ENCODE measurements at places on chromosomes 7 and 10.

DNA sequence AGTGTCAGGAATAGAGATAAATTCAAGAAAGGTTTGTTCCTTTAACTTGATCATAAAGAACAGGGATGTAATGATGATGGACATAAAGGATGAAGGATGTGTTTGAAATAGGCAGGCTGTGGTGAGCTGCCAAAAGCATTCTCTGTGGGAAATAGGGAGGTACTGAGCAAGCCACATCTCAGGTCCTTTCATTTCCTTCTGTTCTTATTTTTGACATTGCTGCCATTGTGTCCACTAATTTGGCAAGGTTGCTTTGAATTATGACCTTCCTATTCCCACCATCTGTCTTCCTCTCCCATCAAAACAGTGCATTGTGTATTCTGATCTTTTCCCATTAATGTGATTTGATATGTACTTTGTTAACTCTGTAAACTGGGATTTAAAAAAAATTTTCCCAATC is 9.4 kb downstream of the SCRN1 start:
- no peak for DNase-seq

DNA sequence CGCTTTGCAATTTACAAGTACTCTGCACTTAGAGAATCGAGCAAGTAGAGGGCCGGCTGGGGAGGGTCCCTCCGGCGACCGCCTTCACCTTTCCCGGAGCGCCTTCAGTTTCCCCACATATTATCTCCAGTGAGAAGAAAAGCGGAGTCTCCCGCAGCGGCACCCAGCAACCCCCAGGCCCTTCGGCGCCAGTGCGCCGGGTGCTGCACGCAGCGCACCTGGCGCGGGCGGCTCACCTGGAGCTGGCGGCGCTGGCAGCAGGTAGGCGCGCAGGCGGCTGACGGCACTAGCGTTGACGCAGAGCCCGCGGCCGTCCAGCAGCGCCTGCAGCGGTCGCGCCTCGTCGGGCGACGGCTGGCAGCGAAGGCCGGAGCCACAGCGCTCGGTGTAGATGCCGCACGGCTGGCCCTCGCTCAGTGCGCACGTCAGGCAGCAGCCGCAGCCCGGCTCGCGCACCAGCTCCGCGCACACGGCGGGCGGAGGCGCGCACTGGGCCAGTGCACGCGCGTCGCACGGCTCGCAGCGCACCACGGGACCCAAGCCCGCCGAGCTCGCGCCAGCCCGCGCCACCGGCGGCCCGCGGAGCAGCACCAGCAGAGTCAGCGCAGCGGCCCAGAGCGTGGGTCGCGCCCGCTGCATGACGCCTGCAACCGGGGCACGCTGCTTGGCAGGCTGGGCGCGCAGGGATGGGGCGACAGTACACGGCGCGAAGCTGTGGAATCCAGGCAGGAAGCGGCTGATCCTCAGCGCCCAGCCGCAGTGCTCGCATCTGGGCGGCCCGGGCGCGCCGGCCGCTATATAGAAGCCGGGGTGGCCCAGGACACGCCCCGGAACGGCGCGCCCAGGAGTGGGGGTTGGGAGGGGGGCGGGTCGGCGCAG is at the start of gene IGFBP3:
IGFBP3 (minus strand) TSS at position 771 of the 879 bp plus-strand sequence; CDS start at position 639, 132 bp downstream.
- DNase-seq, result no peak

DNA sequence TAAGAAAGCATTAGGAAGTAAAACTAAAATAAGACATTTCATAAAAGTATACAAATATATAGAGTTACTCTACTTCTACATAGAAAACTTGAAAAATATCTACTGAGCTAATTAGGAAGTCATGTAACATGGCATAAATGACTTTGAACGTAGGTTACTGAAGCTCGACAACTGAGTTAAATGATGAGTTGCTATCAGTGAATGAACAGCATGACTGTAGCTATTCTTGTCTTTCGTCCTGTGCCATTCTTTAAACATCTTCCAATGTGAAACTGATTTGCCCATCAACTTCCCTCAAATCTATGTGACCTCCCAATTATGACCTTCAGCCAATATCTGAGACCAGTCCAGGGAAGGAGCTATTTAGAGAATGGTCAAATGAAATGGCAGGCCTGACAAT is 113.5 kb upstream of the NEBL start:
- no peak for DNase-seq

DNA sequence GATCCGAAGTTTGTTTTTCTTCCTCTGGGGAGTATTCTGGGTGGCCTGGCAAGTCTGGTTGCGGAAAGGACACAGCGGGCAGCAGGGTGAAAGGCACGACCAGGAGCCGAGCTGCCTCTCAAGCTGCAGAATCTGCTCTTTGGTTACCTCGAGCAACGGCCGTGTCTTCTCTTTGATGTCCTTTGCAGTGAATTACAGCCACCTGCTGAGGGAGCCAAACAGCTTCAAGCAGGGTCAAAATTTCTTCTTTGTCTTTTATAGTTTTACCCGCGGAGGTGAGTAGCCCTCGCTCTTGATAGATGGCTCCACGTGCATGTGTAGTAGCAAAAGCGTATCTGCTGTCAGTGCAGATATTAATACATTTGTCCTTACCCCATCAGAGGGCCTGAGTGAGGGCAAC is 177.3 kb upstream of the MBL2 start:
- DNase-seq, result no peak

GRCh38 chr7:96416599-96416998 is 94.7 kb upstream of the SLC25A13 start:
- DNase-seq, result no peak

DNA sequence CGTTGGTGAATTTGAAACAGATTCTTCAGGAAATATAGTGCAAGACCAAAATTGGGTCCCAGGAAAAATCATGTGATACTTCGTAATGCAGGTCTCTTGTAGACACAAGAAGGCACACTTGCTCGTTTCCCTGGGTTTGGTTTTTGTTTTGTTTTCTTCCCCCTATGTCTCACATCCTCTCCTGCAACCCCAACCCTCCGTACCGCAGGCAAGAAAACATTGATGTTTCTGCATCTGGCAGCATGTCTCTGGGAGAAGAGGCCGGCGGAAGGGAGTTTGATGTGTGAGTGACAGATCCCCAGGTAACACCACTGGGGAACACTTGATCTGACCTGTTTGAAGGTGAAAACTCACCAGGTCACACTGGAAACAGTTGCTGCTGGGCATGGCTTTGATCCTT is 718.5 kb downstream of the AUTS2 start:
- no peak for DNase-seq

GRCh38 chr10:132098539-132099388 is 33.0 kb downstream of the JAKMIP3 start:
- DNase-seq, result no peak

DNA sequence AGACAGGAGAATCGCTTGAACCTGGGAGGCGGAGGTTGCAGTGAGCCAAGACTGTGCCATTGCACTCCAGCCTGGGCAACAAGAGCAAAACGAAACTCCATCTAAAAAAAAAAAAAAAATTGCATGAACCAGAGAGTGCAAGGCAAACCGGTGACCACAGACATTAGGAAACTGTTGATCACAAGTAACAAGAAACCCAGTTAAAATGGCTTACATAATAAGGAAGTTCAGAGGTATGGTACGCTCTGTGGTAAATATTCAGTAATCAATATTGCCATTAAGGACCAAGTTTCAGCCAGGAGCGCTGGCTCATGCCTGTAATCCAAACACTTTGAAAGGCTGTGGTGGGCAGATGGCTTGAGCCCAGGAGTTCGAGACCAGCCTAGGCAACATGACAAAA is 9.2 kb upstream of the NT5C2 start:
- DNase-seq, result no peak

- no peak for DNase-seq
These were observed 86.7 kb upstream of the GPR22 start for GRCh38 chr7:107383203-107383602.

DNA sequence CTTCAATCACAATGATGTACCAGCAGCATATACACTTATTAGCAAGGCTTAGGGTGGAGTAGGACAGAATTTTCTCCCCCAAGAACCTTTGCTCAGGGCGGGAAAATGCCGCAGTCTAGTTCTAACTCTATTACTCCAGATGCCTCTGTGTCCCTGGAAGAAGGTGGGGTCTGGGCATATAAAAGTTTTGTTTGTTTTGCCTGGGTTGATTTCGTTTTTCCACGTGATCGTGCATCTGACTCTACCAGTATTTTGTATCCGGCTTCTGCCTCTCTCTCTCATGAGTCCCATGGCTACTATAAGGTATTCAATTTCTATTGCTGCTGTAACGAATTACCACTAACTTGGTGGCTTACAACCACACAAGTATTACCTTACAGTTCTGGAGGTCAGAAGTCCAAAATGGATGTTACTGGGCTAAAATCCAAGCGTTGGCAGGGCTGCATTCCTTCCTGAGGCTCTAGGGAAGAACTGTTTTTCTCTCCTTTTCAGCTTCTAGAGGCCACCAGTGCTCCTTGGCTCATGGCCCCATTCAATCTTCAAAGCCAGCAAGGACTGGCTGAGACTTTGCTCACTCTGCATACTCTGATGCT is 181.2 kb upstream of the PRSS58 start:
- DNase-seq, result no peak

DNA sequence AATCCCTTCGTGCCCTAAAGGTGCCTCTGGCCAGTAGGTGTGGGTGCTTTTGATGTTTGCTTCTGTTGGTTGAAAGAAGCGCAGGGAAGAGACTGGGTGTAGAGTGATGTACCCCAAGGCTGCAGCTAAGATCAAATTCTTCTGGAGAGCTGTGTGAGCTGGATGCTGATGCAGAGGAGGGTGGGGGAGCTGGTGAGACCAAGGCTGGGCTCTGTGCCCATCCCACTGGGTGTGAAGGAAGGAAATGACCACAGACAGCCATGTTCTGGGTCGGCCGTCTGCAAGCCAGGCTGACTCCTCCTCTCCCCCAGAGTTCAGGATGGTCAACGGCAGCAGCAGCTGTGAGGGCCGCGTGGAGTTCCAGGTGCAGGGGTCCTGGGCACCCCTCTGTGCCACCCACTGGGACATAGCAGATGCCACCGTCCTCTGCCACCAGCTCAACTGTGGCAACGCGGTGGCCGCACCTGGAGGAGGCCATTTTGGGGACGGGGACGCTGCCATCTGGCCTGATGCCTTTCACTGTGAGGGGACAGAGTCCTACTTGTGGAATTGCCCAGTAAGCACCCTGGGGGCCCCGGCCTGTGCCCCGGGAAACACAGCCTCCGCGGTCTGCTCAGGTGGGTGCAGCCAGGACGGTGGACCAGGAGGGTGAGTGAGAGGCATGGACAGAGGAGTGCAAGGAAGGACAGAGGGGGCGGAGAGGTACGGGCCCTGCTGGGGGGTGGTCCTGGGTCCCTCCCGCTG is 5.1 kb downstream of the SCART1 start:
- DNase-seq, result no peak

- no peak for DNase-seq
These were observed 3.0 kb upstream of the MINDY3 start for GRCh38 chr10:15863323-15863722.

GRCh38 chr10:116974456-116975005 is 30.5 kb downstream of the SHTN1 start:
- DNase-seq, result no peak

DNA sequence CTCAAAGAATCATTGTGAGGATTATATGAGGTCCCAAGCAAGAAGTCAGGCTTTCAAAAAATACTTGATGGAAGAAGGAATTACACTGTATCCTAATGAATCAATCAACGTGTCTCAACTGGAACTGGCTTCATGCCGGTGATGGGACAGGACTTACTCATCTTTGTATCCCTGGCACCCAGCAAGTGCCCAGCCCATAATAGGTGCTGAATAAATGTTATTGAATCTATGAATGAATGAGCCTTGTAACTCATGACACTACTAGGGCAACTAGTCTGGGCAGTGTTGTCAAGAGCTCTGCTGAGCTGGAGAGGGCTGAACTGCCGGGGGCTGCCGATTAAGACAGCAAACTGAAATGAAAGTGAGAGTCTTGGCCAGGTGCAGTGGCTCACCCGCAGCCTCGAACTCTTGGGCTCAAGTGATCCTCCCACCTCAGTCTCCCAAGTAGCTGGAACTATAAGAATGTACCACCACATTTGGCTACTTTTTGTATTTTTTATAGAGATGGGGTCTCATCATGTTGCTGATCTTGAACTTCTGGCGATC is 87.2 kb upstream of the KIF5B start:
- no peak for DNase-seq

DNA sequence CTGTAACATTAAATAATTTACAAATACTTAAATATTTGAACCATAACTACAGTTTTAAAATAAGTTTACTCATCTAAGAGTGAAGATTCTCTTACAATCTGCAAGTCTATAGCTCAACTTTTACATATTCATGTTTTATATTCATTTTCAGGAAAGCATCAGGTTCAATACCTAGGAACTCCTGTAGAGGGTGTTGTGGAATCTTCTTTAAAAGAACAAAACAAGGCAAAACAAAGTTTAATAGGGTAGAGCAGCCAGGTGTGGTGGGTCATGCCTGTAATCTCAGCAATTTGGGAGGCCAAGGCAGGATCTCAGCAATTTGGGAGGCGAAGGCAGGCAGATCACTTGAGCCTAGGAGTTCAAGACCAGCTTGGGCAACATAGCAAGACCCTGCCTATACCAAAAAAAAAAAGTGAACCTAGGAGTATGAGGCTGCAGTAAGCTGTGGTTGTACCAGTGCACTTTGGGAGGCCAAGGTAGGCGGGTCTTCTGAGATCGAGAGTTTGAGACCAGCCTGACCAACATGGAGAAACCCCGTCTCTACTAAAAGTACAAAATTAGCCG is 45.1 kb downstream of the ST8SIA6 start:
- no peak for DNase-seq

- no peak for DNase-seq
These were observed 17.3 kb downstream of the KLLN start for GRCh38 chr10:87846023-87846422.
